Activated naive CD4-positive, alpha-beta T cell treated with Interleukin-2 at 50 U/mL for 16 hours (primary cell): ENCODE measurements at places on chromosomes 6 and 20.

GRCh38 chr6:47792216-47792733 lies 10.4 kb downstream of the OPN5 start:
- DNase-seq: no peak

- DNase-seq: peak; percentile 79
Measured at GRCh38 chr6:41683523-41684310, 45.4 kb downstream of the MDFI start.

- DNase-seq: no peak
Measured at GRCh38 chr20:17012546-17013226, 214.2 kb upstream of the PCSK2 start.

DNA sequence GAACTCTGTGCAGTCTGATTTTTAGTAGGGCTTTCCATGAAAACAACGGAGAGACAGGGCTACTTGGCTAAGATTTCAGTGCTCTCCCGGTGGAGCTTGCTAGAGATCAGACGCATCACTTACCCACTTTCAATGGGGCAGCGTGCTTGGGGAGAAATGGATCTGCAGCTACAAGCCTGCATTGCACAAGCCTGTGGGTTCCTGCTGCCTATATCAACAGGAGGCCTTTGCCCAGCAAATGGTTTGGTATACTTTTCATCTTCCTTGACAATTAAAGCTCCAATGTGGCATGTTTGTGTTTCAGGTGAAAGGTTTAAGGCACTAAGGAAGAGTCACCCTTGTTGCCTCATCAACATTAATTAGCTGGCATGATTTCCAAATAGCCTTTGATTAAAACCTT lies 136.0 kb upstream of the FOXQ1 start:
- no peak for DNase-seq

GRCh38 chr20:43583982-43584432 lies 6.7 kb upstream of the IFT52 start:
- no peak for DNase-seq

- DNase-seq: no peak
Measured at GRCh38 chr6:74891349-74891831, 314.5 kb downstream of the COL12A1 start.

DNA sequence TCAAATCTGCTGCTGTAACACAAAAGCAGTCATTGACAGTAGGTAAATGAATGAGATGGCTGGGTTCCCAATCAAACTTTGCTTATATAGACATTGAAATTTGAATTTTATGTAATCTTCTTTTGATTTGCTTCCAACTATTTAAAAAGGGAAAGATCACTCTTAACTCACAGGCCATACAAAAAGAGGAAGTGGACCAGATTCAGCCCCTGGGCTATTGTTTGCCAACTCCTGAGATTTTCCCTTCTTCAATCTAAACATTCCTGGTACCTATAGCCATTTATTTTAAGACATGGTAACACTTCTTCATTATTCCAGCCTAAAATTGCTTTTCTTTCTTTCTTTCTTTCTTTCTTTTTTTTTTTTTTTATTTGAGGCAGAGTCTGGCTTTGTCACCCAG lies 260.6 kb downstream of the TFAP2A start:
- no peak for DNase-seq

DNA sequence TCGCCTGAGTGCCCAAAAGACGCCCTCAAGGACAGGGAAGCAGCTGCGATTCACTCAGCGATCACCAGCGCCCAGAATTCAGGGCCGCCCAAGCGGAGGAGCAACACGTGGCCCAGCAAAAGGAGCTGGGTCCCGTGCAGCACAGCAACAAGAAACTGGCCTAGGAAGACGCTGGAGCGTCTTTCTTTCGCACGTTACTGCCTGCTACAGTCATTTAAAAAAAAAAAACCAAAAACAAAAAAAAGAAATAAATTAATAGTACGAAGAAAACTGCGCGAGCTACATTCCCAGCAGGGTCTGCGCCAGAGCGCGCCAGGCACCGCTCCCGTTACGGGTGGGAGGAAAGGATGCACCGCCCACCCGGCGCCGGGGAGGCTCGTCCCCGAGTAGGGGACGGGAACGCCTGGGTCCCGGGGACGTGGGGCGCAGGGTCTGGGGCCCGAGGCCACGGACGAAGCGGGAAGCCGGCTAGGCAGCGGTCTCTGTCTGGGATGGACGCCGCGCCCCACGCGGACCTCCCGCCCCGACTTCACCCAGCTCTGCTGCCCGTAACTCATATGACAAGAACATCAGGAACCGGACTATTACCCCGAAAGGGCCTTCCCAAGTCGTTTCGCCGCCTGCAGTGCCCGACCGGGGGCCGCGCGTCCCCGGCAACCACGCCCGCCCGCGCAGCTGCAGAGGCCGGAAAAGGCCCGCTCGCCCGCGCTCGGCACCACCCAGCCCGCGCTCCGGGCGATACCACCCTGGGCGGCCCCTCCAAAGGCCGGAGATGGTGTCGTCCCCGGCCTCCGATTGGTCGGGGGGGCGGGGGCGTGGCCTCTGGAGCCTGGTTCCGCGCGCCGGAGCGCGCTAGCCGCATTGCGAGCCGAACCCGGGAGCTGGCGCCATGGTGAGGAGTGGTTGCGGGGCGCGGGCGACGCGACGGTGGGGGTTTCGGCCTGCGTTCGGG lies at the start of gene NOP56:
TSS of gene NOP56 (plus strand) at position 861 of the 952 bp plus-strand sequence. CDS start at position 890, 29 bp downstream.
- peak; percentile 95 for DNase-seq

DNA sequence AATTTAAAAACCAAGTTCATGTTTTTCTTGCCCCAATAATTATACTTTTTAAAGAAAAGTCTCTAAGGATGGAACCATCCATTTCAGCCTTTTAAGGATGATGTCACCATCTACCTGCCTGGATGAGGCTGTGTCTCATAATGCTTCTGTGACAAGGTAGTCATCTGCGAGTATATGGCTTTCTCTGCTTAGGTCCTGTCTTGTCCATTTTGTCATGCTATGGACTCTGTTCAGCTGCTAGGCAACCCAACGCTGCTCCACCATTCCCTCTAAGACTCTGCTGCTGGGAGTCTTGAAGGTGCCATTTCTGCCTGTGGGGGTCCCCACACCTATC lies 459.8 kb upstream of the RUNX2 start:
- DNase-seq: no peak

DNA sequence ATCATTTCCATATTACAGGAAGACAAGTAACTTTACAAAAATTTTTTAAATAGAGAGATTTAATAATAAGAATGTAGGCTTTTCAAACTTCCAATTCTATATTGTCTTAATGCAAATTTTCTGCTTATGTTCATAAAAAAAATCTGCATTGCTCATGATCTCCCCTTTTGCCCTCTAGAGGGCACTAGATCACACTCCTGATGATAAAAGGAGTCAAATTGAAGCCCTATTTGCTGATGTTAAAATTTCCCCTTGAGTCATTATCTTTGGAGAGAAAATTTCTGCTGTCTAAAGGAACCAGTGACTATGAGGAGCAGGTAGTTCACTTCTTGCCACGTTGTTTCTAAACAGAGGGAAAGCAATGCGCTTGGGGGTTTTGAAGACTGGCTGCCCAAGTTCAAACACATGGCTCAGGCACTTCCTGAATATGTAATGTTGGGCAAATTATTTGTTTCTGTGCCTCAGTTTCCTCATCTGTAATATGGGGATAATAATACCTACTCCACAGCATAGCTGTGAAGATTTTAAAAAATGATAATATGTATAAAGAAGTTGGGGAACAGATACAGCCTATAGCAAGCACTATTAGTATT lies 874.2 kb downstream of the TFAP2A start:
- no peak for DNase-seq

DNA sequence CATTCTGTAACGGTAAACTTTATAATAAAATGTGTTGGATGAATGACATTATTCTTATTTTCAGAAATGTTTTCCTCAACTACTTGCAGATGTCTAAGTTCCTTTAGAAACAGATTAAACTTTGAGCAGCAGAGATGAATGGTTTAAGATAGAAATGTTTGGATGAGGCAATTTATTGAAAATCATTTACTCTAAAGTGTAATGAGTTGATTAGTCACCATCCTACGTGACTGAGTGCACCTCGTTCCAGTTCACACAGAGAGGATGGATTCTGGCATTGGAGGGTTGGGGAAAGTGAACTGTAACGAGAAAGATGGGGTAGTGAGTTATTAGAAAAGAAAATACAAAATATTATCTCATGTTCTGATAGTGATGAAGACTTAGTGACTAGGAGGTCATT lies 28.7 kb downstream of the SMPDL3A start:
- no peak for DNase-seq

DNA sequence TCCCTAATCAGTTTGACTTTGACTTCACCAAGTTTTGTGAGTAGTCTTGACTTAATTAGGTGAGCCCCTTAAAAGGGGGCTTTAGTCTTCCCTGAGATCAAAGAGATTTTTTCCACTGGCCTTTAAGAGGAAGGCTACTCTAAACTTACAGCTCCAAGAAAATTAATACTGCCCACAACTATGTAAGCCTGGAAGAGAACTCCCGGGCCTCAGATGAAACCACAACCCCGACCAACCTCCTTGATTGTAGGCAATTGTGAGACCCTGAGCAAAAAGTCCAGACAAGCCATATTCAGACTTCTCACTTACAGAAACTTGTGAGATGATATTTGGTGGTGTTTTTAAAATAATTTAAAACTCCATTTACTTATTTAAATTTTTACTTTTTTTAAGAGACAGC lies 18.1 kb downstream of the SNX3 start:
- DNase-seq: no peak

DNA sequence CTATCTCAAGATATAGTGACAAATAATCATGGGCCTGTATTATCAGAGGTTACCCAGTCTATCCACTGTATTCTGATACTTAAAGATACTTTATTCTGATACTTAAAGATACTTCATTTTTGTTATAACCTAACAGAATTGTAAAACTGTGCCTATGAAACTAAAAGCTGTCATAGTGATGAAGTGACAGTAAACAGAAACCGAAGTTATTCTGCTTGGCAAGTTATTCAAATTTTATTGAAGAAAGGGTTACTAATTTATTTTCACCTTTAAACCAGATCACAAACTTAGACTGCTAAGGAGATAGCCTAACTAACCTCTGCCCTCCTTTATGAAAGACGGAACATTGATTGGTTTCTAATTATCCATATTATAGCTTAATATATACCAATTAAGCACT lies 604.6 kb upstream of the IMPG1 start:
- no peak for DNase-seq

- DNase-seq: no peak
Measured at GRCh38 chr6:108698593-108699289, 138.0 kb downstream of the FOXO3 start.

- DNase-seq: no peak
Measured at GRCh38 chr20:23164176-23164601, 78.1 kb upstream of the CD93 start.

GRCh38 chr6:135673501-135674309 lies 176.2 kb upstream of the AHI1 start:
- no peak for DNase-seq

- DNase-seq: no peak
Measured at GRCh38 chr20:58719971-58720371, 27.4 kb downstream of the NPEPL1 start.

DNA sequence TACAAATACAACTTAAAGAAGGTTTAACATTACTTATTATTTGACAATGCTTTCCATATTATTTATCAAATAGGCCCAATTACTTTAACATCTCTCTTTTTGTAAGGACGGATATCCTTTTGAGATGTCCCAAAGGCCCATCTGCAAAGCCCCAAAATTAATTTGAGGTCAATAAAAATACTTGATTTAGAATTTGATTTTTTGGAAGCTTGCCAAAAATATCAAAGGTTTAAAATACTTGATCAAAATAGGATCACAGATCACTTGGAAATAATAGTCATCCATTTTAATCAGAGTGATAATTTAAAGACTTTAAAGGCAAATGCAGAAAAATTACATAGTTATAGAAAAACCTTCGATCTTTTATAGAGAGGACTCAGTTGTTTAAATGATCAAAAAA lies 8.1 kb downstream of the C6orf58 start:
- no peak for DNase-seq

DNA sequence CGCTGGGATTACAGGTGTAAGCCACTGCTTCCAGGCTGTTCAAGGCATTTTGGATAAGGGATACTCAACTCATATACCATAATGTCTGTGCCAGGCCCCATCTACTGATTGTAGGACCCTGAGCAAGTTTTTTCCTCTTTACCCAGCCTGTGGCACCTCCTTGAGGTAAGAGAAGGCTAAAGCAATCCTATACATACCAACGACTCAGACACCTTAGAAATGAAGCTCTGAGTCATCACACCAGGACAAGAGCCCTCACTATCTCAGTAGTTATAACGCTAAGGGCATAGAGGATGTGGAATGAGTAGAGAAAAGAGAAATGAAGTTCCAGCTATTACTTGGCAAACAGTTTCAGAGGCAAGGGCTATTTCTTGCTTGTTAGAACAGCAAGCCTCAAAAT lies 16.9 kb downstream of the NDRG3 start:
- no peak for DNase-seq

DNA sequence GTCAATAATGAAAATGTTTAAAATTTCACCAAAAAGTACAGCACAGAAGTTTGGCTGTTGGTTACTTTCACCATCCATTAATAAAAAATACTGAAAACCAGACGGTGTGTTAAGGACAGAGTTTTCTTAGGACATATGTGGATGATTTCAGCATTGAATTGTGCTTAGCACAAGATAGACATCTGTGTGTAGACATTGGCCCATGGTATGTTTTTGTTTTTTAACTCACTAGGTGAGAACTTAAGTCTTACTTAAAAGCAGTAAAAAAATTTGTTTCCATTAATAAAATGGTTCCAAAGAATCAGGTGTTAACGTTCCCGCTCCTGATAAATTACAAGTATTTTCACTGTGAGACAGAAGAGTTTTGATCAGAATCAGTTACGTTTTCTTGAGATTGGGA lies 4.2 kb downstream of the TBPL1 start:
- DNase-seq: no peak

DNA sequence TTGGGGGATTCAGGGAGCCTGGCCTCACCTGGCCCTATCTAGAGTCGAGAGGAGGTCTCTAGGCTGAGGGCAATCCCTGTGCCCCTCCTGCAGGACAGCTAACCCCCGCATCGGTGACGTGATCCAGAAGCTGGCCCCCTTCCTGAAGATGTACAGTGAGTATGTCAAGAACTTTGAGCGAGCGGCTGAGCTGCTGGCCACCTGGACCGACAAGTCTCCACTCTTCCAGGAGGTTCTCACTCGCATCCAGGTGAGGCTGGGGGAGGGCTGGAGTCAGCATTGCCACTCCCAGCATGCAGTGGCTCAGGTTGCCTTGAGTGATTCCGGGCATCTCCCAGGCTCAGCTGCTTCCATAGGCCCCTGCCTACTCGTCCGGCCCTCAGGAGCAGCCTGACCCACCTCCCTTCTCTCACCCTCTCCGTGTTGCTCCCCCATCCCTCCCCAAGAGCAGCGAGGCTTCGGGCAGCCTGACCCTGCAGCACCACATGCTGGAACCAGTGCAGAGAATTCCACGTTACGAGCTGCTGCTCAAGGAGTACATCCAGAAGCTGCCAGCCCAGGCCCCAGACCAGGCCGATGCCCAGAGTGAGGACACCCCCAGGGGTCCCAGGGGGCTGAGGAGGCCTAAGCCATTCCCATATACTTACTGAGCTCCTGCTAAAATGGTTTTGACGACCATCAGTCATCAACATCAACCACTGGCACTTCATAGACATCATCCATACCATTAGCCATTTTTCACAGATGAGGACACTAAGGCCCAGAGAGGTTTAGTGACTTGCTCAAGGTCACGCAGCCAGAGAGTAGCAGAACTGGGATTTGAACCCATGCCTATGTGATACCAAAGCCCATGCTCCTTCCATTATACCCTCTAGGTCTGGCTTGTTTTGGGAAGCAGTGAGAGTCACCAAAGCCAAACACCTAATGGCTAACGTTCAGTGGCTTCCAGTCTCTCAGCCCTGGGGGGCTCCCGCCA lies 8.3 kb downstream of the FGD2 start:
- DNase-seq: no peak
